CD4-positive, alpha-beta T cell treated with Interleukin-4 for 4 hours (primary cell): ENCODE measurements at places on chromosomes 7 and 10.

- peak; percentile 85 for DNase-seq
These were observed 117.2 kb upstream of the KLF6 start for GRCh38 chr10:3902054-3902808.

DNA sequence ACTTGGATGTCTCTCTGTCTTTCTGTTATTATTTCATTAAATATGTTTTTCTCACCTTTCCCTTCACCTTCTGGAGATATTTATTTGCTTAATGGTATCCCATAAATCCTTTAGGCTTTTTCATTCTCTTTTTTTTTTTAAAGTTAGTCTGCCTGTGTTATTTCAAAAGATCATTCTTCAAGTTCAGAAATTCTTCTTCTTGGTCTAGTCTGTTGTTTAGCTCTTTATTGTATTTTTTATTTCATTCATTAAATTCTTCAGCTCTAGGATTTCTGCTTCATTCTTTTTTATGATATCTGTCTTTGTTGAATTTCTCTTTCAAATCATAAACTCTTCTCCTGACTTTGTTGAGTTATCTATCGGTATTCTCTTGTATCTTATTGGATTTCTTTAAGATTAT, 312.1 kb upstream of the KAT6B start:
- no peak for DNase-seq

- no peak for DNase-seq
These were observed 80.8 kb downstream of the ZNF467 start for GRCh38 chr7:149692557-149692982.

DNA sequence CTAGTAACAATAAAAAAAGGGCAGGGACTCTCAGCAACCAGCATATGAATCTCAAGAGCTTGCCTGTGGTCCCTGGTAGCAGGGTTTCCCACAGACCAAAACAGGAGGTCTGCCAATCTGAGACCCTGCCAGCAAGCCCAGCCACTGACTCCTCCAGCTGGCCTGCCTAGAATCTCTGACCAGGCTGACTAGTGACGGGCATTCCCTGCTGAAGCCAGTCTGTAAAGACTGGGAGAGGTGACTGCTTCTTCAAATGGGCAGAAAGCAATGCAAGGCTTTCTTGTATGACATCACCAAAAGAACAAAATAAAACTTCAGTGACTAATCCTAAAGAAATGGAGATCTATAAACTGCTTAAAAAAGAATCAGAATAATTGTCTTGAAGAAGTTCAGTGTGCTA, 249.4 kb downstream of the TCF7L2 start:
- no peak for DNase-seq
